ENCODE measurements at places on chromosomes 1 and 21.

- ATAC-seq: no peak
Measured at GRCh38 chr1:93005252-93005598, 44.0 kb upstream of the DIPK1A start.

GRCh38 chr1:173708787-173709186 lies 6.0 kb upstream of the KLHL20 start:
- no peak for ATAC-seq

DNA sequence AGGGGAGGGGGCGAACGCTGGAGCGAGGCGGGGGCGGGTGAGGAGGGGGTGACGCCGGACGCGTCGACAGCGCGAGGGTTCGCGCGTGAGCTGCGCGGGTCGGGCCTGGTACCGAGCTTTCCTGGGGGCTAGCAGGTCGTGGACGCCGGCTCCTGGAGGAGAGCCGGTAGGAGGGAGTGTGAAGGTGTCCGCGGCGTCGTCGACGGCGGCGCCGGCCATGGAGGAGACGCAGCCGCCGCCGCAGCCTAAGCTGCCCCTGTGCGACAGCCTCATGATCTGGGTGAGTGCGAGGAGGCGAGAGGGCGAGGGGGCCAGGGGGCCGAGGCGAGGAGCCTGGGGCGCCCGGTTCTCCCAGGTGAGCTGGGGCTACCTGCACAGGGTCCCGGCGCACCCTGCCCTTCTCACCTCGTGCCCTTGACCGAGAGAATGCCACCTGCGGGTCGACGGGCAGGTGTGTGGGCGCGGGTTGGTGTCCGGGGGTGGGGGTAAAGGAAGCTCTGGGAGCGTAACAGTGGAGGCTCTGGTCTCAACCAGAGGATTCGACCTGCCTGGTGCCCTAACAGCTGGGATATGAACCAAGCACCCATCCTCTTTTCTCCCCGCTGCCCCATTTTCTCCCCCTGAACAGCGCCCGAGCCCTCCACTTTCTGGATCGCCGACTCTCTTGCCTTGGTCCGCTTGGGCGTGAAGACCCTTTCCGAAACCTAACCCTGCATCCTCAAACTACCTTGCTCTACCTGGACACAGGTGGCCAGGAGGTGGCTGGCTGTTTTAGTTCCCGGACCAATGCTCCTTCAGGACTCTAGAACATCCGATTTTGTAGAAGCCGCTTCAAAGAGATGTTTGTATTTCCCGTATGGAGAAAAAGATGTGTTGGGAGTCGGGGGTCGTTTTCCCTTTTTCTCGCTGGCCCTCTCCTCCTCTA lies at the start of gene HOOK1:
Gene HOOK1 (plus strand): TSS at position 49 of the 925 bp plus-strand sequence. CDS start 169 bp downstream, at position 218.
- peak; percentile 53 for ATAC-seq

- no peak for ATAC-seq
Measured at GRCh38 chr1:246512230-246512629, 5.2 kb upstream of the SMYD3 start.
